ENCODE measurements at places on chromosomes 4 and X.

DNA sequence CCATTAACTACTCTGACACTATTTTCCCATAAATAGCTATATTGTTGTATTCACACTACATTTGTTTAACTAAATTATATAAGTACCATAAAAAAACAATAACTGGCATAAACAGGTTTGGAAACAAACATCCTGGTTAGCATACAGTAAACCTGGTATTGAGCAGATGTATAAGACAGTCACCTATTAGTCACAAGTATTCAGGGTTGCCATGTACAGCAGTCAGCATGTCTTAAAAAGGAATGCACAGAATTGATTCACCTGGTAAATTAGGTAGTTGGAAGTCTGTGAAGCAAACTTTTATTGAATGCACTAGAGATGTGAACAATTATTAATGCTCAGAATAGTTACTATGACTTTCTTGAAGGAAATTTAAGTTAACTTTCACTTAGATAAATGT lies 137.9 kb downstream of the FAM13A start:
- DNase-seq = no peak

DNA sequence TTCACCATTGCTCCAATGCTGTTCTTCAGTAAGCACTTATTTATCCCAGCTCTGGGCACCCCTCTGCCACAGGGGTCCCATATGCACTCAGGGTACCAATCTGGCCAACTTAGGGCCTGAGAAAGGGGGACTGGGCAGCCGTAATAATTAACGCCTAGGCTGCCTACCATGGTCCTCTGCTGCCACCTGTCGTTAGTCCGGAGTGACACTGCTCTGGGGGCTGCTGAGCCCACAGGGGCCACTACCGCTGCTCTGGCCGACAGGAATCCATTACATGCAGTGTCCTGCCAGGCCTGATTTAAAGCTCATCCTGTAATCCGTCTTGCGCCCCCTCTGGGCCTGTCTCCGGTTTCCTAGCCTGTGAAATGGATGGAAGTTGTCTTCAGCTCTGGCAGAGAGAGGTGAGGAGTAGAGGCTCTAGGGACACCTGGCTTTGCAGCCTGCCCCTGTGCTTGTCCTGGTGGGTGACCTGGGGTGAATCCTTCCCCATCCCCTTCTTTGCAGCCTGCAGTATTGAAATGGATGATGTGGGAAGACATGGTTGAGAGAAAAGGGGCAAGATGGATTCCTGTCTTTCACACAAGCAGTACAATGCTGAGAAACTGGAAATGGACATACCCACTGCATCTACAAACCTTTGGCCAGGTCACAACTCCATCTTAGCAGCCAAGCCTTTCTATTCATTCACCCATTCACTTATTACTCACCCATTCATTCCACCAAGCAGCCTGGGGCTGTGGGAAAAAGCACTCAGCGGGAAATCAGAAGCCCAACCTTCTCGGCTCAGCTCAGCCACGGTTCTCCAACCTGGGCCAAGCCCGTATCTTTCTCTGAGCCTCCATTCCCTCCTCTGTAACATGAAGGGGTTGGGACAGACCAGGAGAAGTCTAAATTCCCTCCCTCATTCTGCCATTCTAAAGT lies 116.3 kb upstream of the NALF2 start:
- DNase-seq = peak; percentile 24

DNA sequence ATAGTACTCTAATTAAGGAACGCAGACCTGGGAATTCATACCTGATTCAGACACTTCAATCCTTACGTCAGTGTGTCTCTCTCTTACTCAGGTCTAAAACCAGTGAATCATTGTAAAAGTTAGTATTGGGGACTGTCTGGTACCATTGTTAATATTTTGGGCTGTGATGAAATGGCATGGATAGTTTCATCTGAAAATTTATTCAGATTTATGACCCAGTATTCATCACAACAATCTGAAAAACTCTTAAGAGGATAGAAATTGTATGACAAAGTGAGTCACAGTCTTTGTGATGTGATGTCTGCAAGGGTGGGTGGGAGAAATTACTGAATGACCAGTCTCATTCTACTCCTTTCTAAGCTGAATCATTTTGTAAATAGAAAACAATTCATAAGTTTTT lies 10.3 kb downstream of the FGF2 start:
- no peak for DNase-seq

DNA sequence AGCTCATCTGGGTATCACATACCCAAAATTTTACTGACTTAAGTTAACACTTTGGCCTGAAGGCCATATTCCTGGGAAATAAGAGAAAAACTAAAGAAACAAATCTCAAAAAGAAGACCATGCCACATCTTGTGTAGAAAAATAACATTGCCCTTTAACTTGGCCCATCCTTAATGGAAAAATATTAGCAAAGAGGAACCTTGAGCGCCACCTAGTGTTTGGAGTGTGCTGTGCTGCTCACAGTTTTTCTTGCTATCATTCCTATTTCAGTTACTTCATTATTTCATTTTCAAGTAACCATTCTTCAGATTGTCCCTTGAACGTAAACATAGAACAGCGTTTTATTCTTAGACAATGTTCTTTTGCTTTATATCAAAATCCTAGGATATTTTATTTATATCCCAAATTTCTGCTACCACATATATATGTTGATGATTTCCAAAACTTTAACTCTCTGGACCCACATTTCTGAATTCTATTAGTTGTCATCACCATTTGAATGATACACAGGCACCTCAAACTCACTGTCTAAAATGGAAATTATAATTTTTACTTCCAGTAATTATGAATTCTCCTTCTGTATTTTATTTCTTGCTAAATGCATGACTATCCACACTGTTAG lies 999.0 kb upstream of the ADGRL3 start:
- no peak for DNase-seq

Measured in naive thymus-derived CD8-positive, alpha-beta T cell (primary cell).